Subcutaneous preadipocyte (primary cell): ENCODE measurements at places on chromosomes 16 and 17. TPM values are rescaled to one million over a fixed set of nuclear protein-coding genes. Genes with fewer than 3 reads are reported as not detected.

The SKAP1 gene
- not detected in 2 replicates for total RNA-seq

The NOD2 gene
- total RNA-seq: under 0.01 TPM in 2 replicates

The DLX4 gene
- not detected in 2 replicates for total RNA-seq

The HSPB9 gene
- total RNA-seq: not detected in 2 replicates

The E4F1 gene
- 30.1 and 34.4 TPM in 2 replicates for total RNA-seq

The IGSF6 gene
- not detected in 2 replicates for total RNA-seq

The LGALS9 gene
- 0.20 and 0.37 TPM in 2 replicates for total RNA-seq
